ENCODE measurements at places on chromosomes 5 and 9.

- DNase-seq, result no peak
These were observed 7.4 kb upstream of the GLIPR2 start for GRCh38 chr9:36129139-36129538.

- no peak for DNase-seq
These were observed 14.0 kb downstream of the FAM13B start for GRCh38 chr5:138018849-138019248.

DNA sequence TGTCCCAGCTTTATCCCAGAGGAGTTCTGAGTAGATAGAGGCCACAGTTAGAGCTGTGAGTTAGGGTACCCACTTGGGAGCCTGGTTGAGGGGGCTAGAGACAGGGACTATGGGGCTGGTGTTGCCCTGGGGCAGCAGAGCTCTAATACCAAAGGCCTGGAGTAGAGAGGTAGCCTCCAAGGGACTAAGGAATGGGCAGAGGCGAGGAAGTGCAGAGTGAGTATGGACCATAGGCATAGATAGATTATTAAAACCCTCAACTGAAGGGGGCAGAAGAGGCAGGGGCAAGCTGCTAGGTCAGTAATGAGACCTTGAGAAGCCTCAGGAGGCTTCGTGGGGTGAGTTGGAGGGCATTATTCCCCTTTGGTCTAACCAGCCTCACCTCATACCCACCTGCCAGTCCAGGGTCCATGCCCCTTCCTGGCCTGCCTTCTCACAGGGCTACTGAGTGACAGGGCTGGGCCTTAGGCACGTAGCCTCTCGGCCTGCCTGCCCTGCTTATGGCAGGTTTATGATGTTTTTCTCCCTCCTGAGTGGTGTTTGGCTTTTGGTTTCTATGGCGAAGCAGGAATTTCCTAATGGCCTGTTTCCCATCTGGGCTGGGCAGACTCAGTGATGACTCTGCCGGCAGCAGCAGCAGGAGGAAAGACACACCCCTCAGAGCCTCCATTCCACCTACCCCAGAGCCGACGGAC, 8.0 kb downstream of the PDLIM4 start:
- DNase-seq, result peak; percentile 60

DNA sequence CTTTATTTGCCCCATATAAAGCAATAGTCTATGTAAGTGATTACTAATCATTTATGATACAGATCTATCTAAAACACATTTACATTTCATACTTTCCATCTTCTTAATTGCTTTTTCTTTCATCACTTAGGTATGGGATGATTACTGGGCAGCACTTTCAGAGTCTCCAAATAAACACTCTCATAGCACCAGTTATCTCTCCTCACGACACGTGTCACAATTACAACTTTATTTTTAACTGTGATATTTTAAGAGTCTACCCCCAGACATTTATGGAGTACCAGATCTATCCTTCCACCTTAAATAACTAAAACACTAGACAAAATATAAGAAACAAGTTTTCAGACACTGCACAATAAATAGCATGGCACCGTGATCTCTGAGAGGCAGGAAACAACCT, 32.9 kb downstream of the HOMER1 start:
- no peak for DNase-seq

GRCh38 chr5:96652769-96653454, 9.3 kb upstream of the CAST start:
- DNase-seq, result no peak

DNA sequence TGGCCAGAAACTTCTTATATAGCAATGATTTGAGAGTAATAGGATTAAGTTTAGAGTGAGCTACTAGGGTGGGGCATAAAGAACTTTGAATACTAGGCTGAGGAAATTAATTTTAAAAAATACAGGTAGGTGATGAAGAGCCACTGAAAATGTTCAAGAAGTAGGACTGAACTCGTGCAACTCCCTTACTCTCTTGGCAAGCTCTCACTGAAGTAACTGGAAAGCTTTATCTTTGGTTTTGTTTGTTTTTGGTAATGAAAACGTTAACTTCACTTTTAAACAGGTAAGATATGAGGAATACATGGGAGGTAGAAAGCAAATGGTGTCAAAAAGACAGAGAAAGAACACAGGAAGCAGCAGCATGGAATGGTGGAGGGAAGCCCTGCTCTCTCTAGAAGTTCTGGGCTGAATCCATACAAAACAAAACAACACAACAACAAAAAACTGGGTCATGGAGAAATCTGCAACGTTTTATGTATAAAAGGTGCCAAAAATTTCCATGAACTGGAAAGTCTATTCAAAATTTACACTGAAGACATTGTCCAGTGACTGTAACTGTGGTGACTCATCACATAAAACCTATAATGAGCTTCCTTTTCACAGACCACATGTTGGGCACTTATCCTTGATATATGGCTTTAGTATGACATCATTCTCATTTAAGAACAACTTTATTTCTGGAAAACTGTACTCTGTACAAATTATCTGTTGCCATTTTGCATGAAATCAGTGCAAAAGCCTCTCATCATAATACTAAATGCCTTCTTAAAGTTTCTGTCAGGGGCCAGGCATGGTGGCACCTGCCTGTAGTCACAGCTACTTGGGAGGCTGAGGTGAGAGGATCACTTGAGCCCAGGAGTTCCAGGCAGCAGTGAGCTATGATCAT, 91.2 kb upstream of the CHD1 start:
- no peak for DNase-seq

- DNase-seq, result no peak
These were observed 6.7 kb upstream of the LCN1 start for GRCh38 chr9:135514342-135515082.

GRCh38 chr9:131692612-131693562, 47.0 kb downstream of the RAPGEF1 start:
- DNase-seq, result no peak

- no peak for DNase-seq
These were observed 61.8 kb downstream of the TLE4 start for GRCh38 chr9:79633558-79633957.

- no peak for DNase-seq
These were observed 1967.3 kb upstream of the NUDT12 start for GRCh38 chr5:105529851-105530250.

GRCh38 chr9:121299467-121300282, 31.7 kb downstream of the GSN start:
- no peak for DNase-seq

DNA sequence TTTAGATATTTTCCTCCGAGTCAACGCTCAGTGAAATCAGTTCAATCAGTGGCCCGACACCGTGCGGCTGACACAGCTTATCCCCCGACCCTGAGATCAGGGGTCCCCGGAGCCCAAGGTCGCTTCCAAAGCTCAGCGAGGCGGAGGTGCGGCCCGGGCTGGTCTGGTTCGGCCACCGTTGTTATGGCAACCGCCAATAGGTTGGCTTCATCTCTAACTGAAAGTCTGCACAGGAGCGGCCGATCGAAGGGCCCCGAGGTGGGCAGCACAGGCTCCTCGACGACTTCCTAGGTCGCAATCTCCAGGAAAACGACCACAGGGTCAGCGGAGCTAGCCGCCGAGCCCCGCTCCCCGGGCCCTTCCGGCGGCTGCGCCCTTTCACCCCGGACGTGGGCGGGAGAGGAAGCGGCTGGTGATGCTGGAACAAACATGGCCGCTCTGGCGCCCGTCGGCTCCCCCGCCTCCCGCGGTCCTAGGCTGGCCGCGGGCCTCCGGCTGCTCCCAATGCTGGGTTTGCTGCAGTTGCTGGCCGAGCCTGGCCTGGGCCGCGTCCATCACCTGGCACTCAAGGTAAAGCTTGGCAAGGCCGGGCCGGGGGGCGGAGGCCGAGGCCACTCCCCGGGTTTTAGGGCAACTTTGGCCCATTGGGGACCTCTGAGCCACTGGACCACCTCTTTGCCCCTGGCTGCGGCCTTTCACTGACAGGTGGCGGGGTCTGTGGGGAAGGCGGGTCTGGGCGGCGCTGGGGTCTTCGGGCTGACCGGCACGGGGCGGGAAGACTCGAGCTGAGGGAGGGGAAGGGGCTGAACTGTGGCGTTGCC, at the start of gene GPR107:
Gene GPR107, plus strand, starts transcription at position 403 of the 821 bp plus-strand sequence. Its CDS starts 27 bp downstream, at position 430.
- DNase-seq, result no peak

- DNase-seq, result no peak
These were observed 962 bp upstream of the TXN start for GRCh38 chr9:110257097-110257841.

DNA sequence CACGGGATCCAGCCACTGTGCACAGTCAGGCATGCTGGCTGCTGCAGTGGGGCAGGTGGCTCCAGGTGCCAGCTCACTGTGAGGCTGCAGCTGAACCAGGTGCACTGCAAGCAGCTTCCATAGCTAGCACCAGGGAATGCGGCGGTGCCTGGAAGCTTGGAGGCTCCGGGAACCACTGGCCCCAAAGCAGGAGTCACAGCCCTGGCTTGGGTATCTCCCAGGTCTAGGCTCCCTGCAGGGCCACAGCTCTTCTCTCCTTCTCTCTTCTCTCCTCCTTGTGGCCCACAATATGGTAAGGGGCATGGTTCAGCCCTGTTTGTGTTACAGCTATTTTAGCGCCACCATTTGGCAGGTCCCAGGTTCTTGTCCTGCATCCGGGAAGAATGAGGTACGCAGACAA, 6.7 kb upstream of the MTMR12 start:
- no peak for DNase-seq

GRCh38 chr9:94843134-94843533, 116.6 kb downstream of the AOPEP start:
- DNase-seq, result no peak

DNA sequence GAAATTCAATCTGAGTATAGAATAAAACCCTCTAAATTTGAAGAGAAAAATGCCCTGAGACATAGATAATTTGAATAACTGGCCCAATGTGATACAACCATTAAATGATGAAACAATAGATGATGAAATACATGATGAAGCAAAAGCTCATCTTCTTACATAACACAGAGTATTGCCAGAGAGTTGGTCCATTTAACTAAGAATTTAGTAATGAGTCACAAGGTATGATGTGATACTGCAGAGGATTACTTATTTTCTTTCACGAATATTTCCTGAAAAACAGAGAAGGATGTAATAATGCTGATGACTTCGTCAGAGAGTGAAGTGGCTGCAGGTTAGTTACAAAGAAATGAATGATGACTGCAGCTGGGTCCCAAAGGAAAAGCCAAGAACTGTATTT, 379.3 kb downstream of the CDH12 start:
- DNase-seq, result no peak

GRCh38 chr5:142382186-142382585, 57.4 kb upstream of the SPRY4 start:
- DNase-seq, result no peak

DNA sequence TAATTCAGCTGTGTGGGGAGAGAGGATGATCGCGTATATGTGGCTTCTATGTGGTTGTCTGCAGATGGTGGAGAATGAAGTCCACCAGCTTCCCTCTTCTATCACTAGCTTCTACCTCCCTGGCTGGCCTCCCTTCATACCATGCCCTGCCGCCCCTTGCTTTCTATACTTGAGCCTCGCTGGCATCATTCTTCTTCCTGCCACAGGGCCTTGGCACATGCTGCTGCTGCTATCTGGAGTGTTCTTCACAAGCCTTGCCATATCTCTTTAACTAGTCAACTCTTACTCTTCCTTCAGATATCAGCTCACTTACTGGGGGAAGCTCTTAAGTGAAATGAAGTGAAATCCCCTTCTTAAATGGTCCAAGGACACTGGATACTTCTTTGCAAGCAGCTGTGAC, 100.4 kb downstream of the FGF1 start:
- no peak for DNase-seq

DNA sequence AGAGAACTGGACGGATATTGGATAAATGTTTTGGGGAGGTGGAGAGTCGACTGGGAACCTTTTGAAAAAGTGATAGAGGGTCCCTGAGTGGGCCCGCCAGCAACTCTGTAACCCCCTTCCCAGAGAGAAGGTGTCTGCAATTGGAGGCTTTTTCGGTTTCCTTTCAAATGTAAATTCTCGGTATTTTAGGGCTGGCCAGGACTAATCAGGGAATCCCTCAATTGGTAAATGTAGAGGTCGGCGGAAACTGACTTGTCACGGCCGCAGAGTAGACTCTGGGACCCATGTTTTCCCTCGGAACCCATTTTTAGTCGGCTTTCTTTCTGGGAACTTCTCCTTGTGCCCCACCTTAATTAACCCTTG, 524 bp downstream of the CCNB1 start:
- DNase-seq, result no peak

- no peak for DNase-seq
These were observed 4.3 kb upstream of the FYB1 start for GRCh38 chr5:39223565-39224156.

- no peak for DNase-seq
These were observed 929.3 kb upstream of the DMAC1 start for GRCh38 chr9:8728910-8729309.

- no peak for DNase-seq
These were observed 37.8 kb downstream of the OTULIN start for GRCh38 chr5:14702238-14702839.

GRCh38 chr5:146302406-146302805, 36.2 kb upstream of the POU4F3 start:
- no peak for DNase-seq

DNA sequence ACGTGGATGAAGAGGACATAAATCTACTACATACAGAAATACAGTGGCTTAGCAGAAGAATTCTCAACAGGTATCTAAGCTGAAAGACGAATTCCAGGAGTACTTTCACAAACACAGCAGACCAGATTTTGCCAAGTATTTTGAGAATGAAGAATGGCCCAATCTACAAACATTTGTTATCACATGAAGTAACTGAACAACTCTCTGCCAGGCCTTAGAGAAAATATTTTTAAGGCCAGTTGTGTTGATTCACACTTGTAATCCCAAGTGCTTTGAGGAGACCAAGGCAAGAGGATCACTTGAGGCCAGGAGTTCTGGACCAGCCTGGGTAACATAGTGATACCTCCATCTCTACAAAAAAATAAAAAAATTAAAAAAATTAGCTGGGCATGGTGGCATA, 14.3 kb downstream of the AGTPBP1 start:
- no peak for DNase-seq

DNA sequence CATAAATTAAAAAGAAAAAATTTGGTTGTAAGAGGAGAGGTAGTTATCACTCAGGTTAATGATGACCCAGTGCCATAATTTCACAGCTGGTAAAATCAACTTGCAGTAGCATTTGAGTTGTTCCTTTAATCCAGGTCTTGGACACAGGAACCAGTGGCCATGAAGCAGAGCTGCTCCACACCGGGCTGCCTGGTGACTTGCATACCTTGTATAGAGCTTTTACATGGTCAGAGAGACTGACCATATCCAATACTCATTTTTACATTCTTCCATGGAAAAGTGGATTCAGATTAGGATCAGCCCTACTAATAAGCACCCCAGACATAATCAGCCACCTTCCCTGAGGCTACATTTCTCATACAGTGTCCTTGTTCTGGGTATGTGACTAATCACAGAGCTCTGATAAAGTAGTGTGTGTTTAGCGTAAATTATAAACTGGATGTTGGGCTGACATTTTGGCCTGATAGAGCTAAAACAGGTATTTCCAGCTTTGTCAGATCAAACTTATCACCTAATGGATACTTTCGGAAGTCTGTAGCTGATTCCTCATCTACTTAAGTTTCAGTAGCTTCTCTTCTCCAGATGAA, 77.0 kb upstream of the ZSWIM6 start:
- DNase-seq, result no peak
